ENCODE measurements at places on chromosomes 2 and 18.

DNA sequence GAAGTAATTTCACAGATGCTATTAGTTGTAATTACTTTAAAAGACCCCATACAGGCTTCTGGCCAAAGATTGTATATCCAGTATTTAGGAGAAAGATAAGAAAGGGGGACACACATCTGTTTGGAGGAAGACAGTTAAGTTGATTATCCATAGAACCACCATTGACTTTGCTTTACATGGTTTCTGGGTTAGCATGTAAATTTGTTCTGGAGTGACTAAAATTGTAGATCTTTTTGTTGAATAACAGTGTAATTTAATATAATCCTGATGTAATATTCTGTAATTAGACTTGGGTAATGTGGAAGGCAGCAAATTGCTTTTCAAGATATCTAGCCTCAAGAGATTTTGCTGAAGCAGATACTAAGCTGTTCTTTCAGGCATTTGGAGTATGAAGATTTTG is 17.2 kb downstream of the COMMD1 start:
- no peak for DNase-seq

- no peak for DNase-seq
Measured at GRCh38 chr2:111167076-111167862, 46.6 kb downstream of the BCL2L11 start.

- no peak for DNase-seq
Measured at GRCh38 chr18:49842656-49843055, 29.3 kb upstream of the ACAA2 start.

DNA sequence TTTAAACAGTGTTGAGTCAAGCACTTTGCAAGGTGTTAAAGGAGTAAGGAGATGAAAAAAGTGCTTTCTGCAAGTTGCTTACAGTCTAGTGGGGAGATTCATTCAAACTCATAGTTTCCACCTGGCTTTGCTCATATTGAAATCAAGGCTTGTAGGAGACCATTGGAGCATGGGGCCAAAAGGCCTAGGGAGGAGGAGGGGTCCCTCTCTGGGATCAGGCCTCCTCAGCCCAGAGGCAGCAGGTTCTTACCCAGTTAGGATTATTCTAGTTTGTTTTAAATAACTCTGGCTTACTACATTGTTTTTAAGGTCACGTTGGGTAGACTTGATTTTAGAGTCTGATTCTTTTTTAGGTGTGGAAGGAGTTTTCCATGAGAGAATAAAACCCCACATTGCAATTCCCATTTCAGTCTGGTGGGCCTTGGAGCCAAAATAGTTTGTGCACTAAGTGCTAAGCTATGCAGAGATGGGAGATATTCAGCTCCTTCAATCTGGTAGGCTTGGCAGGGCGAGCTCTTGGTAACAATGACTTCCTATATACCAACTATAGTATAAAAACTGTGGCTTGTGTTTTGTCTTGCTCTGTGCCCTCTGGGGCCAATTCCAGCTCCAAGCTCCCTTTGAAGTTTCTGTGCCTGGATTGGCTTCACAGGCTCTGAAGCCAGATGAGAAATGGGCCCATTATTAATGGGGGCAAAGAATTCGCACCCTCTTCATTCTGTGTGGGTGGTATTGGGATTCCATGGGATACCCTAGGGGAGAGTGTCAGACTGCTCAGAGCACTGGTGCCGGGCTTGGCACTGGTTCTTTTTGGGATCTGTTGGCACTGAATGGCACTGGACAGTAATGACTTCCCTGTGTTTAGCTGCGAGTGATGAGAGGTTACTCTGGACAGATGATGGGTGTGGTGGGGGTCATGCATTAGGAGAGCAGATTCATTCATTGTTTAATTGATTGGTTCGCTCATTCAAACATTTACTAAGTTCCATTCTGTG is 301.1 kb downstream of the MYCN start:
- DNase-seq: no peak

GRCh38 chr18:629269-630150 is 27.9 kb upstream of the TYMS start:
- no peak for DNase-seq

GRCh38 chr2:174918886-174919526 is 86.2 kb downstream of the CHN1 start:
- no peak for DNase-seq
